CD4-positive, alpha-beta T cell treated with Interleukin-6 for 4 hours (primary cell): ENCODE measurements at places on chromosomes 1 and 21.

DNA sequence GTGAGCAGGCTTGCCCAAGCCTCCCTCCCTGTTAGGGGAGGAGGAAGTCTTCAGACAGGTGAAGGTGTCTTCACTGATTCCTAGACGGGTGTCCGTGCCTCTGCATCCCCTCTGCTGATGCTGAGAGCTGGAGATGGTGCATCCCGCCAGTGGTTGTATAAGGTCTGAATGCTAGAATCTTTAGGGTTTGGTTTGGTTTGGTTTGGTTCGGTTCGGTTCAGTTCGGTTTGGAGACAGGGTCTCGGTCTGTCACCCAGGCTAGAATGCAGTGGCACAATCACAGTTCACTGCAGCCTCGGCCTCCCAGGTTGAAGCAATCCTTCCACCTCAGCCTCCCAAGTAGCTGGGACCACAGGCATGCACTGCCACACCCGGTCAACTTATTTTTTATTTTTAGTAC is 153.6 kb downstream of the PGBD5 start:
- DNase-seq: no peak

DNA sequence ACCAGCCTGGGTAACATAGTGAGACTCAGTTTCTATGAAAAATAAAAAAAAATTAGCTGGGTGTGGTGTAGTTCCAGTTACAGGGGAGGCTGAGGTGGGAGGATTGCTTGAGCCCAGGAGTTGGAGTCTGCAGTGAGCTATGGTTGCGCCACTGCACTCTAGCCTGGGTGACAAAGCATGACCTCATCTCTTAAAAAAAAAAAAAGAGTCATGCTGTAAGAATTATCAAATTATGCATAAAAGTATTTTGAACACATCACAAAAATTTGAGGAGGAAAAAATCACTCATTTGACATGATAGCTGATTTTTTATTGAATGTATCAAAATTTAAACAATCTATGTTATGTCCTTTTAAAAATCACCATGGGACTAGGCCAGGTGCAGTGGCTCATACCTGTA is 17.8 kb downstream of the CCDC30 start:
- DNase-seq: no peak

GRCh38 chr1:208980605-208981004 is 602.9 kb upstream of the CAMK1G start:
- DNase-seq: no peak

- DNase-seq: no peak
These were observed 9.7 kb upstream of the LRRC53 start for GRCh38 chr1:74522148-74522547.

GRCh38 chr1:89355056-89355455 is 8.8 kb upstream of the GBP6 start:
- DNase-seq: no peak

DNA sequence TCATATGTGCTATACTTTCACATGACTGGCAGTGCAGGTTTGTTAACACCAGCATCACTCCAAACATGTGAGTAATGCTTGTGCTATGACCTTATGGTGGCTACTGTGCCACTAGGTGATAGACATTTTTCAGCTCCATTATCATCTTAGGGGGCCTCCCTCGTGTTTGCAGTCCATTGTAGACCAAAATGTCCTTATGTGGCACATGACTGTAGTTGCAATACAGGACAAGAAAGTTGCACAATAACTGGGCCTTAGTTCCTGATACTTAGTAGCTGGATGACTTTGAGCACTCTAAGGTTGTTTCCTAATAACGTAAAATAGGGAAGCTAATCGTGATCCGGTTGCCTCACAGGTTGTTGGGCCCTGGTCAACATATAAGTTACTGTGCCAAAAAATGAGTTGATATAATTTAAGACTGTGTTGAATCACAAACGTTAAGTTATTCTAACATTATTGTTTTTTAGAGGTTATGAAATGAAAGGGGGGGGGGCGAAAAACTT is 511 bp upstream of the SNX27 start:
- no peak for DNase-seq

- no peak for DNase-seq
These were observed 13.0 kb downstream of the BRINP3 start for GRCh38 chr1:190464690-190465089.

DNA sequence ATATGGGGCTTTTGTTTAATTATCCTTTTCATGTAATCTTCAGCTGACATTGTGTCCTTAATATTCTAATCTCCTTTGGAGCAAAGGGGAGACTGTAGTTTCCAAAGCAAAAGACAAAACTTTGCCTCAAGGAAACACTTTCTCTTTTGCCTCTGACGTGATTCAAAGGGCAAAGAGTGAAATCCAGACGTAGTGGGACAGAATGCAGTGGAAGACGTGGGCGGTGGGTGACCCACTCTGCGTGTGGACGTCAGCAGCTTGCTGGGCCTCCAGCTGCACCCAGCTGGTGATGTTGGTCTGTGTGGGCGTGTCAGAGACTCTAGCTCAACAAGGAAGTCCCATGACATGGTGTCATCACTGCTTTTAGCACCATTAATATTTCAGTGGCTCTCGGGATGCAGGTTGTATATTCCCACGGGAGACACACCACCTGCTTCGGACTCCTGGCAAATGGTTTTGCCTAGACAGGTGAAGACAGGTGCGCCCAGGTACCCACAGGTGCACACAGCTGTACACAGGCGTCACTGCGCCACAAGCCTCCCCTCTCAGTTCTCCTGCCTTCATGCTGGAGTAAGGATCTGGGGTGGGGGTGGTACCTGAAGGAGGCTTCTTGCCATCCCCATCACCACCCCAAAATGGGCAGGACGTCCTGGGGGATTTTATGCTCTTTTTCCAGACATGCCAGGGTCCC is 292.1 kb upstream of the VAMP3 start:
- DNase-seq: no peak

GRCh38 chr1:74468982-74469603 is 43.3 kb downstream of the LRRC53 start:
- DNase-seq: no peak

DNA sequence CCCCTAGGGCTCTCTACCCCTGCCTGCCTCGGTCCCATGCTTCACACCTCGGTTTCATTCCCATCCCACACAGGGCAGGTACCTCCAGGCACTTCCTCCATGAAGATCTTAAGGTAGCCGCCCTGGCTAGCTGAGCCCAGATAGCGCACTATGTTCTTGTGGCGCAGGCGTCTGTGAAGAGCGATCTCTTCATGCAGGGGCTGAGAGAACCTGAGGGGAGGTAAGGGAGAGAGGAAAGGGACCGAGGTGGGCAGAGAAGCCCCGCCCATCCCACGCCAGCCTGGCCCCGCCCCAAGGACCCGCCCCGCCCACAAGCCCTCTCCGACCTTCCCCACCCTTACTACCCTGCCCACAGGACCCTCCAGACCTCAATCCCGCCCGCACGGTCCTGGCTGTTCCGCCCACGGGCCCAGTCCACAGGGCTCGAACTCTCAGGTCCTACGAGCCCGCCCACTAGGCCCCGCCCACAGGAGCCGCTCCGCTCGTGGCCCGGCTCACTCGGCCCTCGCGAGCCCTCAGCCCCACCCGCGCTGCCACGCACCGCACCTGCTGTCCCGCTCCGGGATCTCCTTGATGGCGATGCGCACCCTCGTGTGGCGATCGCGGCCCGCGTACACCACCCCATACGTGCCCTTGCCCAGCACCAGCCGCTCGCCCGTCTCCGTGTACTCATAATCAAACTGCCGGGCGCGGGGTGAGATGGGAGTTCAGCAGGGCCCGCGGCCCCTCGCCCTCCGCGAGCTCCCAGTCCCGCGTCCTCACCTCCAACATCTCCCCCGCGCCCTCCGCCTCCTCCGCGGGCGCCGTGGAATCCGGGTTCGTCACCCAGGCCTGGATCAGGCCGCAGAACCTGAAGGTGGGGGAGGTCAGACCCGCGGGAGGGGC is 6.4 kb downstream of the MAP3K6 start:
- peak; percentile 71 for DNase-seq

GRCh38 chr1:179031855-179032513 is 6.3 kb downstream of the FAM20B start:
- DNase-seq: no peak

DNA sequence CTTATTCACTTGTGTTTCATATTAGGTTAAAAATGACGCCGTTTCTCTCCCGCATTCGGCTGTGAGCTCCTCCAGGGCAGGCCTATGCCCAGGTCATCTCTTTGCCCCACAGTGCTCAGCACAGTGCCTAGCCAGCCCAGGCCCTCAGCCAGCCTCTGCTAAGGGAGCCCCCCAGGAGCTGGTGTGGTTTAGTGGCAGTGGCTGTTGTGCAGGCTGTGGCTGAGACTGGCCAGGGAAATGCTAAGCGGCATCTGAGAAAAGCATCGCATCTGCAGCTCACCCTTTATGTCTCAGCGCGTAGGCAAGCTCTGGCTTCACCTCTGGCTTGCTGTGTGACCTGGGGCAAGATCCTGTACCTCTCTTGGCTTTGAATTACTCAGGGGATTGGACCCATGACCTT is 275.1 kb downstream of the TRABD2B start:
- no peak for DNase-seq

GRCh38 chr1:19780267-19780877 is 19.3 kb downstream of the TMCO4 start:
- DNase-seq: no peak

DNA sequence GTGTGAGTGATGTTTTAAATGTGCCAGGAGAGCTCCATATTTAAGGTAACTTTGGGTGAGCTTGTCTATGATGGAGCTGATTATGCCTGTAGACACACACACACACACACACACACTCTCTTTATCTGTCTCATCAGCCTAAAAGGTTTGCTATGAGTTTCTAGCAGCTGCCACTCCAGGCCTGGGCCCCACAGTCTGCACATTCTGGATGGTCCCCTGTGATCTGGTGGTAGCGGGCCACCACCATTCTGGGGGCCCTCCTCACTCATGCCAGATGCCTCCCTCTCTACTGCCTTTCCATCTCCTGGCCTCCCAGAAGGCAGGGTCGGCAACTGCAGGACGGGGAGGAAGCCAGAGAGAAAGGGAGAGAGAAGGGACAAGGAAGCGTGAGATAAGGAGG is 129.2 kb upstream of the TNR start:
- no peak for DNase-seq

DNA sequence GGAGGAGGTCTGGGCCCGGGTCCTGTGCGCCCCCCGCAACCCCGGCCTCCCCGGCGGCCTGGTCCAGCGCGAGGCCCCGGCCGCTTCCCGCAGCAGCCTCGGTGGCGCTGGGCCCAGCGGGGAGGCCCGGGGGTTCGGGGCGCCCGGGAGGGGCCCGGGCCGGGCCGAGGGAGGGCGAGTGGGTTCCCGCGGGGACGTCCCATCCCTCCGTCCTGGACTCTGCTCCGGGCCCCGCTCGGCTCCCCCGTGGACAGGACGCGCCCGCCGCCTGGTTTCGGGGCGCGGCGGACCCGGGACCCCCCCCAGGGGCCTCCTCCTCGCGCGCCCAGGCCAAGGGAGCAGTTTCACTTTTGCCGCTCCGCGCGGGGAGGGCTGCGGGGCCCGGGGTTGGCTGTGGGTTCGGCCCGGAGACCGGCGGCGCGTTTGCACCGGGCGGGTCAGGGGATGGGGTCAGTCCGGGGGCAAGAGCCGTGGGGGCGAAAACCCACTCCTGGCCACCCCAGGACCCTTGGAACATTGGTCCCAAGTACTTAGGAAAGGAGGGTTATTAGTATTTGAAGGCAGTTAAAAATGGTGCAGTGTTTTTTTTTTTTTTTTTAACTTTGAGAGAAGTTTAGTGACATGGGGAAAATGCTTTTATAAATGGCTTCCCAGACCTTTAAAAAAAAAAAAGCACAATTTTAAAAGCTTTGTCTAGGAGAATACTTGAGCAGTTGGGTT is 677 bp downstream of the AGPAT3 start:
- peak; percentile 67 for DNase-seq

DNA sequence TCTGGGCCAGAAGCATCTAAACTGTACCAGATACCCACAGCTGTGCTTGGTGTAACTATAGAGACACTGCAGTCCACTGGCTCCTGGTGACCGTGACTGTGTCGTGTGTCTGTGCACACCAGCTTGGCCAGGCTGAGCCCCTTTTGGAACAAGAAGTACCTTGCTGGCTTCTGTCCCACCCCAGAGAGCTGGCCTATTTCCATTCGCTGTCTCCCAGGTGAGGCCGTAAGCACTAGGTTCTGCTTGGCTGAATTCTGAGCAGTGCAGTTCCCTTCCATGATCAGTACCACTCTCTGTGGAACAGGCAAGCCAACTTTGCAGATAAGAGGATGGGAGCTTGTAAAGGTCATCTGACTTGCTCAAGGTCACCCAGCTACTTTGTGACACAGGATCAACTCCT is 119.9 kb upstream of the DNAH14 start:
- DNase-seq: no peak

DNA sequence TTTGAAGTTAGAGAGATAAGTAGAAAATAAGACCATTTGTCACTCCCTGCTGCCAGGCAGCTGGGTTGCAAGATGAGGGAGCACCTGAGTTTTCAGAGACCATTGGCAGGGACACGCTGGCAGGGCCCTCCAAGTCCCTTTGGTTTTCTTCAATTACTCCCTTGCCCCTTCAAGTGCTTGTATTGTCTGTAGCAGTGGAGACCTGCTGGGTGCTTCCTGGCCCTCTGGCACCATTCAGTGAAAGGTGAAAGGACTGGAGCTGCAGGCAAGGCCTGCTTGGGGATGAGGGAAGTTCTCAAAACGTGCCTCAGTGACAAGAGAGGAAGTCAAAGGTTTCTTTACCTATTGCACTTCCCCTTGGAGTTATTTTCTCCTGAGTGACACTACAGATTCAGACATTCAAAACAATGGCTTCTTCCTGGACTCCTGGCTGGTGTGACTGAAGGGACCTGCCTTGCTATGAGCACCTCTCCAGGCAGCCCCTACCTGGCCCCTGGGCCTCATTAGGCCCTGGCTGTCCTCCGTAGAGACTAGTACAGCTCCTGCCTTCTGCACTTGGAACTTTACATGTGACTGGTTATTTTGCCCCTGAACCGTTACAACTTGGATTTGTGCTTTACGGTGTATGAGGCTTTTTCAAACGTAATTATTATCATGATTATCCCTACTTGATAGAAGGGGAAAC is 100.1 kb downstream of the C1orf21 start:
- no peak for DNase-seq

DNA sequence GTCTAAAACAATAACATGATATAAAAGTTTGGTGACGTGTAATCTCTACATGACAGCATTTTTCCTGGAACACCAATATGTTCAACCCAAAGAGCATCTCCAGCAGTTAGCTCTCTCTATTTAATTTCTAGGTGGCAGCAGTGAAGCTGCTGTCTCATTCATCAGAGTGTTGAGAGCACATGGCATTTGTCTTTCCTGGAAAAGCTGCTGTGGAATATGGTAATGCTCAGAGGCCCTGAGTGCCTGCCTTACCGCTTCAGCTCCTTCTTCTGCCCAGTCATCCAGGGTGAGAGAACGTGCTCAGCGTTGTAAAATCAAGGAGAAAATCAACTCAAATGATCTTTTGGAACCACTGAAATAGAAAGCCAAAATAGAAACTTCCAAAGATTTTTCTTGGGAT is 640.7 kb downstream of the ADGRL2 start:
- no peak for DNase-seq

- no peak for DNase-seq
These were observed 624 bp downstream of the ARHGAP29 start for GRCh38 chr1:94236630-94237290.

DNA sequence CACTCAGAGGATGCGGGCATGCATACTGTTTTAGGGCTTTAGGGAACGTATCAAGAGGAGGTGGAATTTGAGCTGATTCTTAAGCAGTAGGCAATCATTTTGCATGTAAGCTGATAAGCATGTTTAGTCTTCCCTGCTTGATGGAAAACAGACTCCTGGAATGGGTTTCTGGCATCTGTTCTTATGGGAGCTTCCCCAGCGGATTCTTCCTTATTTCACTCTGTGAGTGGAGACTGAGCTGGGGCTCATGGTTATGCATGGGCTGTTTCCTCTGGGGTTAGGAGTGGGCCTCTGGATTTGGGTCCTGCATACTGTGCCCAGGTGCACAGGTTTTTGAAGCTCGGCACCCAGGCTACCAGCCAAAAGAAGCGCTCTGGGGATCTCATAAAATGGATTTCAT is 93.4 kb downstream of the DIRAS3 start:
- DNase-seq: no peak
